ENCODE measurements at places on chromosomes 4 and X.
A peak's percentile ranks its signal among the peaks of the same experiment; 100 is the strongest.

- DNase-seq = no peak
Measured at GRCh38 chr4:111999801-112000200, 145.5 kb upstream of the FAM241A start.

- no peak for DNase-seq
Measured at GRCh38 chr4:85784348-85784747, 309.4 kb downstream of the ARHGAP24 start.

DNA sequence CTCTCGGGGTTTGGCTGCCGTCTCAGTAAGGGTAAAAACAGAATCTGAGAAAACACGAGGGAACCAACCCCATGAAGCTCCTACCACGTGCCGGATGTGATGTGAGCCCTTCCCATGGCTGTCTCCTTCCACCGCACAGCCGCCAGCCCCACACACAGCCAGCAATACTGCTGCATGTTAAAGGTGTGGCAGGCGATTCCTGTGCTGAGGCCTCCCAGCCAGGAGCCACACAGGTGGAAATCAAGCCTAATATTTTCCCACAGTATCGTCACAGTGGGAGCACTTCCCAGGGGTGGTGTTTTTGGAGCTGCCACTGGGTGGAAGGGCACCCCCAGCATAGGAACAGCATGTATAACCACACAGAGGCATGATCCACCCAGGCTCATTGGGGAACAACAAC lies 77.5 kb downstream of the SLC2A9 start:
- no peak for DNase-seq

GRCh38 chrX:48468693-48469691 lies 1.1 kb downstream of the SLC38A5 start:
- peak; percentile 44 for DNase-seq

GRCh38 chr4:177250056-177250696 lies 59.5 kb upstream of the NEIL3 start:
- peak; percentile 88 for DNase-seq

DNA sequence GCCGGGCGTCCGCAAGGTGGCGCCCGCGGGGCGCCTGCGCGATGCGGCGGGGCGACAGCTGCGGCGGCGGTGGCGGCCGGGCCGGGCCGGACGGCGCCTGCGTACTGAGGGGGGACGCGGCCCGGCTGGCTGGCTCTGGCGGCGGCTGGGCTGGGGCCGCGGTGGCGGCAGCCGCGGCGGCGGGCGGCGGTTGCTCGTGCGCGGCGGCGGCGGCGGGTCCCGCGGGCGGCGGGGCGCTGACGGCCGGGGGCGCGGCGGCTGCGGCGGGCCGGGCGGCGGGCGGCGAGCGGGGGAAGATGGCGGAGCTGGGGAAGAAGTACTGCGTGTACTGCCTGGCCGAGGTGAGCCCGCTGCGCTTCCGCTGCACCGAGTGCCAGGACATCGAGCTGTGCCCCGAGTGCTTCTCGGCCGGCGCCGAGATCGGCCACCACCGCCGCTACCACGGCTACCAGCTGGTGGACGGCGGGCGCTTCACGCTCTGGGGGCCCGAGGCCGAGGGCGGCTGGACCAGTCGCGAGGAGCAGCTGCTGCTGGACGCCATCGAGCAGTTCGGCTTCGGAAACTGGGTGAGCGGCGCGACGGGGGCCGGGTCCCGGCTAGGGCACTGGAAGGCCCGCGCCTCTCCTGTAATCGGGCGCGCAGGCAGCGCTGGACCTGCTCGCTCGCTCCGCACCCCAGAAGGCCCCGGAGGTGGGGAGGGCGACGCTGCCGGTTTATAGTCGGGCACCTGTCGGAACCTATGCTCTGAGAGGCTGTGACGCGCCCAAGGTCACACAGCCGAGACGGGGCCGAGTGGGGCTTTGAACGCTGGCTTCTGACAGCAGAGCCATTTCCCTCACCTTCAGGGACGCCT lies at the start of gene TADA2B:
Gene TADA2B, plus strand, starts transcription at position 89 of the 853 bp plus-strand sequence. Its CDS starts 208 bp downstream, at position 297.
- DNase-seq = peak; percentile 51

GRCh38 chrX:11346121-11346682 lies 53.0 kb downstream of the AMELX start:
- no peak for DNase-seq

GRCh38 chr4:142596595-142596994 lies 249.5 kb downstream of the INPP4B start:
- DNase-seq = no peak

GRCh38 chr4:185792384-185793115 lies 19.4 kb downstream of the SORBS2 start:
- DNase-seq = no peak

DNA sequence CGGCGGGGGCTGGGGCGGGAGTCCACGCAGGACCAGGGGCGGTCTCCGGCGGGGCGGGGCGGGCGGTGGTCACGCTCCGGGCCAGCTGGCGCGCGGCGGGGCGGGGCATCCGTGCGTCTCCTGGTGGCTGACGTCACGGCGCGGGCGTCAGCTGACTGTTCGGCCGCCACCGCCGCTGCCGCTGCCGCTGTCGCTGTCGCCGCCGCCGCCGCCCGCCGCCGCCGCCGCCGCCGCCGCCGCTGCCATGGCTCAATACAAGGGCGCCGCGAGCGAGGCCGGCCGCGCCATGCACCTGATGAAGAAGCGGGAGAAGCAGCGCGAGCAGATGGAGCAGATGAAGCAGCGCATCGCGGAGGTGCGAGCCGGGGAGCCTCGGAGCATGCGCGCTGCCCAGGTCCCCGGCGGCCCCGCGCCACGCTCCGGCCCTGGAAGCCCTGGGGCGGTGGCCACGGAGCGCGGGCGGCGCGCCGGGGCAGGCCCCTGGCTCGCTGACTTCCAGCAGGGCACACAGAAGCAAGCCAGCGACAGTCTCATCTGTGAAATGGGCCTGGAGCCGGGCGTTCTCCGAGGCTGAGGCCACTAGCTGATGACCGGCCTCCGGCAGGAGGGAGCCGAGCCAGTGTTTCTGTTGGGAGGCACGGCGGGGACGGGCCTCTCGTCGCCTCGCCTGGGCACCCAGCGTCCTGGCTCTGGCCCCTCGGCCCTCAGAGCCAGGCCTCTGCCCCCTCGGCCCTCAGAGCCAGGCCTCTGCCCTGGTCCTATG lies at the start of gene FAM50A:
Gene FAM50A, plus strand, starts transcription at position 150 of the 763 bp plus-strand sequence. Its CDS starts 95 bp downstream, at position 245.
- peak; percentile 81 for DNase-seq

DNA sequence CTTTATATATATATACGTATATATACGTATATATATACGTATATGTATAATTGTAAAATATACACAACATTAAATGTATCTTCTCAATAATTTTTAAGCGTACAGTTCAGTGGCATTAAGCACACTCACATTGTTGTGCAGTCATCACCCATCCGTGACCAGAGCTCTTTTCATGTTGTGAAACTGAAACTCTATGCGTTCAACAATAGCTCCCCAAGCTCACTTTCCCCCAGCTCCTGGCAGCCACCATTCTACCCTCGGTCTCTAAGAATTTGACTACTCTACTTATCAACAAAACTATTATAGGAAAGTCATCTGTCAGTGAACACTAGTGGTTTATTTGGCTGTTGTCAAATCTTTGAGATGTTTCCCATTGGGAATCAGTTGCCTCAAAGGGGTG lies 621.8 kb upstream of the GALNT7 start:
- no peak for DNase-seq

GRCh38 chr4:56512166-56512565 lies 6.6 kb downstream of the ARL9 start:
- DNase-seq = no peak

DNA sequence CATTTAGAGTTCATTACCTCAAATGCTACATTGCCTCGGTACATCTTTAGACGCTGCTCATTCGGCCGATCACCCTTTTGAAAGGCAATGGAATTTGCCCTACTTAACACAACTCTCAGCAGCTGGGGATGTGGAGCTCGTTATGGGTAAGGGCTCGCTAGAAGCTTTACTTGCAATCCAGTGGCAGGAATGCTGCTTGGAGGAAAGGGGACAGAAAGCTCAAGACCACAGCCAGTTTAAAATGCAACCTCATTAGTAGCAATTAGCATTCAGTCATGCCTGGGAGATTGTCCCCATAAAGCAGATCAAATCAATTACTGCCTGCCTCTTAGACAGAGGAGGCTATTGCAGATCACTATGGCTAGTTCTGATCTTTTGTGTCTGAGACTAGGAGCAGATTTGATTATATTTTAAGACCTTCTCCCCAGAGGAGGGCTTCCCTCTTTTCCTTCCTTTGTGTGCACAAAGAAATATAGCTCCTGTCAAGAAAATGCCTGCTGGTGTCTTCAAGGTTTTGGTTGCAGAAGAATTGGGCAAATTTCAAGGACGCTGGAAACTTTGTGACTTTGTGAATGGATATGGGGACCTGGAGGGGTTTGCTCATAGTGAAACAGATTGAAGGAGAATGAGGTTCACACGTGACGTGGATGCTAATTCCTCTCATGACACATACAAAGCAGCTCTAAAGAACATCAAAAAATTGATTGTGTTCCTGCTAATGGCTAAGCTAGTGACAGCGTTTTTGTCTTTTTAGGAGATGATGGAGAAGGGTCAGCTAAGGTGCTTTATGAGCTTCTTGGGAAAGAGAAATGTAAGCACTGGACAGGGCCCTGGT lies 237.5 kb upstream of the GLRA2 start:
- DNase-seq = no peak

DNA sequence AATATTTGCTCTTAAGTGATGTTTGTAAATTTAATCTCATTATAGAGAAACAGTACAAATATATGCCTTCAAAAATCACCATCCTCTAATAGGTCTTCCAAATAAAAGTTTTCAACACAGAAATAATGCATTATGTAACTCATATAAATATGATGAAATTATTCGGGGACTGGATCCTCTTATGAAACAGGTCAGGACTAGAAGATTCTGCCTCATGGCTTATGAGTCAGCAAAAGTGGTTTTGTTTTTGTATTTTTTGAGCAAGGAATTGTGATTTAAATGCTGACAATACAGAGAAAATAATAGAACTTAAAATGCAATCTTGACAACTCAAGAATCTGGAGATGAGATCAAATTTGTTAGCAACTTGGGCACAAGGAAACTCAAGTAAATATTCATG lies 179.7 kb upstream of the NDP start:
- DNase-seq = no peak

DNA sequence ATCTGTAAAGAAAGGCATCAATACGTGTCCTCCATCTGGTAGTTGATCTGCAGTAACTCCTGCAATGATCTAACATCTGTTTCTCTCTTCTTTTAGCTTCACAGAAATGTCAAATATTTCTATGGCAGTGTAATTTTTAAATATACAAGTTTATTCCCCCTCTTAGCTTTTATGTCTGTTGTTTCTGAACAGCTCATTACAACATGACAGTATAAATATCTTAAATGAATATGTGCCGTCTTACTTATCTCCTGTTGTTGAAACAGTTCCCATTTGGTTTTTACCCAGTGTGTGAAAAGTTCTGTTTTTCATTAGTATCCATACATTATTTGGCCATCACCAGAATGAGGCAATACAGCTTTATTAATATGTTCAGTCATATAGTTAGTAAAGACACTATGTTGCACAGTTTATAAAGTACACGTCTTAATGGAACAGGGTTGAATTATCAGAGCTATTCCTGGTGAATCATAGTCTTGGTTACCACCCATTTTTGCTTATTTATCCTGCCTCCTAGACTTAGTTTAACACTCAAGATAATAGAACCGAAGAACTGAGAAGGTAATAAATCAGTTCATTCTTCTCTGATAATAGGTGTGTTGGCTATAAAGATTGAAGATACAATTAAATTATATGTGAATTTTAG lies 321.6 kb downstream of the TENM3 start:
- no peak for DNase-seq

- DNase-seq = no peak
Measured at GRCh38 chrX:134478374-134478773, 18.4 kb downstream of the HPRT1 start.

DNA sequence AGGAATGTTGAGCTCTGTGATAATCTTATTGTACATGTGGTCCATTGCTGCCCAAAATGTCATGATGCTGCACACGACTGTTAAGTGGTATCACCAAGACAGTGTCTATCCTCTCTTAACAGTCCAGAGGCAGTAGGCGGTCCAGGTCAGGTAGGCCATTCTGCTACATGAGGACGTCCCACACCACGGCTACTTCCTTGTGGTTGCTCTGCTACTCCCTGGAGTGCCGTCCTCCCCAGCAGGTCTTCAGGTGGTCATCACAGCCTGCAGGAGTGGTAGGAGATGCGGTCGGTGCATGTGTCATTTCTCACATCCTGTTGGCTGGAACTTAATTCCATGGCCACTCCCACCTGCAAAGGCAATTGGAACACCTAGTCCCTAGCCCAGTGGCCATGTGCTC lies 11.5 kb upstream of the STK32B start:
- DNase-seq = no peak

- peak; percentile 34 for DNase-seq
Measured at GRCh38 chr4:113760094-113760794, 1.3 kb downstream of the CAMK2D start.

- DNase-seq = no peak
Measured at GRCh38 chrX:16005917-16006316, 117.4 kb upstream of the GRPR start.

- DNase-seq = peak; percentile 58
Measured at GRCh38 chrX:136209016-136209738, 42.0 kb downstream of the MAP7D3 start.

DNA sequence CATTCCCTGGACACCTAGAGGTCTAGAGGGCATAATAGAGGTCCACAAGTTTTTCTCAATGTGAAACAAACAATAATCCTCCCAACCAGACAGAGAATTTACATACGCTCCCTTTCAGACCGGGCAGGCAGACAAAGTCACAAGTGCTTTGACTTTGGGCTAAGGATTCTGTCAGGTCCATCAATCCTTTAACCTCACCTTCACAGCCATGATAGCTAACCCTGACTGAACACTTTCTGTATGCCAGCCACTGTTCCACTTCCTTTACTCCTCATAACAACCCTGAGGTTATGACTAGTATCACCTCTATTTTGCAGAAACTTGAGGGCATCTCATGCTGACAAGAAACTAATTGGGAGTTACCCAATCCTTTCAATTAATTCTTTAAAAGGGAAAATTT lies 118.8 kb upstream of the AFF2 start:
- DNase-seq = no peak

DNA sequence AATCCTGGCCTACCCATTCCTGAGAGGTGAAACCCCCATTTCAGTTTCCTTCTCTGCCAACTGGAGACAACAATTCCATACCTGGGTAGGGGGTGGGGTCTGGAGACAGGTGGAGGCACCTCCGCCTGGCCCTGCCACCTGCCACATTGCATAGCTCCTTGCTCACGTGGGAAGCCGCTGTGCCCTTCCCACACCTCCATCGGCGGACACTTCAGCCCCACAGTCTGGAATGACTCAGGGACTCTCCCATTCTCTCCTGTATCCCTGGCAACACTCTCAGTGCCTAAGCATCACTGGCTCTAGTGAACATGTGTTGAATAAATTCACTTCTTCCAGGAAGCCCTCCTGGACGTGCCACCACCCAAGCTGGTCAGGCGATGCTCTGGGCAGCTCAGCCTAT lies 21.7 kb downstream of the PPP2R2C start:
- no peak for DNase-seq

- no peak for DNase-seq
Measured at GRCh38 chrX:123274796-123275195, 90.7 kb downstream of the GRIA3 start.

- DNase-seq = no peak
Measured at GRCh38 chrX:133546441-133546840, 131.2 kb upstream of the GPC4 start.

GRCh38 chr4:76723373-76723772 lies 174.6 kb downstream of the SOWAHB start:
- DNase-seq = no peak
